ENCODE measurements at places on chromosomes 2 and 18.

- peak; percentile 62 for DNase-seq
Measured at GRCh38 chr2:47569658-47570475, 166.9 kb downstream of the MSH2 start.

- DNase-seq: no peak
Measured at GRCh38 chr2:2842466-2842865, 511.4 kb upstream of the MYT1L start.

DNA sequence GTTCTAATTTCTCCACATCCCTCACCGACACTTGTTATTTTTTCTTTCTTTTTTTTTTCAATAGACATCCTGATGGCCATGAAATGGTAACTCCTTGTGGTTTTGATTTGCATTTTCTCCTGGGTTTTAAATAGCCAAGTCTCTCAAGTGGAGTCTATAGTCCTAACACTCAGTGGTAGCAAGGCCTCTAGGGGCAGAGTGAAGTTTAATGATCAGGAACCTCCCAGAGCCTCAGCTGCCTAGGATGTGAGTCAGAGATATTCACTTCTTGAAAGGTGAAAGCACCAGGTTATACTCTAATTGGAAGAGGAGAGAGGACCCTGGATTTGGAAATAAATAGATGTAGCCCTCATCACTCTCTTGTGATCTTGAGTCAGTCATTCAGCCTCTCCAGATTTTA lies 62.7 kb upstream of the CAPN13 start:
- no peak for DNase-seq

DNA sequence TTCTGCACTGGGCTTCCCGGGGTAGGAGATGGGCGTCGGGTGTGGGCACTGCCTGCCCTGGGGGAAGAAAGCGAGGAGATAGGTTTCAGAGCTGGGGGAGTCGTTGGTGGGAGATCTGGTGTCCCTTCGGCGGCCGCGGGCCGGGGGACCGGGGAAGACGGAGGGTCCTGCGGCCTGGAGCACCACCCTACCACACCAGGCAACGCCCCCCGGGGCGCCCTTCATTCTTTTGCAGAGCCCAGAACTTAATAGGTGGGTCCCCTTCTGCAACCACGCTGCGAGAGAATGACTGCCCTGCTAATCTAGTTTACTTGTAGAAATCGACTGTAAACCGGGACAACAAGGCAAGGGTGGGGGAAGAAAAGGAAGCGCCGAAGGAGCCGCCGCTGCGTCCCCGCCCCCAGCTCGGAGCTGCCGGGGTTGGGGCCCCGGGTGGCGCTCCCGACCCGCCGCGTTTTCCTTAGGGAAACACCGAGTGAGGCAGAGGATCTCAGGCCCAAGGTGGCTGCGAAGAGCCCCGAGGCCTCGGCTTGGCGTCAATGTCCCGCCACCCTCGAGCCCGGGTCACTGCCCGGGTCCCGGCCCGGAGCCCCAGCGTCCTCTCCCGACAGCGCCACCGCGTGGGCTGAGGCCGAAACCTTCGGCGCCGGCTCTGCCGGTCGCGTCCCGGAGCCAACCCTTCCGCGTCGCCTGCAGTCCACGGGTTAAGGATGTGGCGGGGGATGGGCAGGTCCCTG lies 5.4 kb upstream of the SATB2 start:
- peak; percentile 91 for DNase-seq

DNA sequence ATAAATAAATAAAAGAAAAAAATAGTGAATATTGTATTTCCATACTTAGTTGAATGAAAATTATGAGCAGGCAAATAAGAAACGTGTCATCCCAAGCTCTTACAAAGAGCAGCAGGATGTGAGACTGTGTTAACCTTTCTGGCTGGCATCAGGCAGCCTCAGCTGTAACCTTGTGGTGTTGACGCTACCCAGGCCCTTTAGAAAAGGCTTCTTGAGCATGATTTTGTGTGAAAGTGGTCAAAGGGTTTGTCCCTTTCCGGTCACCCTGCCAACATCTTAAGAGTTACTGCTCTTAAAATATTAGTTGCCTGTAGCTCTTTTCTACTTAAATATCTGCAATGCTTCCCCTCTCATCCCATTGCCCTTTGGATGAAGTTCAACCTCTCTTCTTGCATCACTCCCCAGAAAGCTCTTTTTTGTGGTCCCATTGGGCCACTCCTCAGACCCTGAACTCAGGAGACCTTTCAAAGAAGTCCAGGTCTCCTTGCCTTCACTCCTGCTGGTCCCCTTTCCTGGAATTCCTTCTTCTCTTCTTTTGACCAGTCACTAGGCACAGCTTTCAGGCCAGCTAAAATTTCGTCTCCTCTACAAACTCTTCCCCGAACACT lies 35.0 kb downstream of the RHOB start:
- no peak for DNase-seq

GRCh38 chr2:127133793-127134192 lies 26.8 kb upstream of the BIN1 start:
- no peak for DNase-seq

- DNase-seq: no peak
Measured at GRCh38 chr2:66446941-66447340, 12.0 kb downstream of the MEIS1 start.

Measured in ecto neural progenitor cell (in vitro differentiated cells).